ENCODE measurements at places on chromosomes 16 and 17.
A peak's percentile ranks its signal among the peaks of the same experiment; 100 is the strongest.

DNA sequence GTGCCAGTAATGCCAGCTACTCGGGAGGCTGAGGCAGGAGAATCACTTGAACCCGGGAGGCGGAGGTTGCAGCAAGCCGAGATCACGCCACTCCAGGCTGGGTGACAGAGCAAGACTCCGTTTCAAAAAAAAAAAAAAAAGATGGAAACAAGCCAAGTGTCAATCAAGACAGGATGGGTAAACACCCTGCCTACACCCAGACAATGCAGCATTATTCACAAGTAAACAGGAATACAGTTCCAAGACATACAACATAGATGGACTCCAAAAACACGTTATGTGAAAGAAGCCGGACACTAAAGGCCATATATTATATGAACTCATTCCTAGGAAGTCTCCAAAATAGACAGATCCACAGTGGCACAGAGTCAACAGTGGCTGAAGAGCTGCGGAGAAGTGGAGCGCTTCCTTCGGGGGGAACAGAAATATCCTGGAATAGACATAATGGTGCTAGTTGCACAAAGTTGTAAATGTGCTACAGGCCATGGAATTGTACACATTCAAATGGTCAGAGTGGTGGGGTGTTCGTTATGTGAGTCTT is 33.9 kb downstream of the ANKRD11 start:
- DNase-seq: no peak

GRCh38 chr17:64223283-64223682 is 39.8 kb downstream of the TEX2 start:
- DNase-seq: no peak

DNA sequence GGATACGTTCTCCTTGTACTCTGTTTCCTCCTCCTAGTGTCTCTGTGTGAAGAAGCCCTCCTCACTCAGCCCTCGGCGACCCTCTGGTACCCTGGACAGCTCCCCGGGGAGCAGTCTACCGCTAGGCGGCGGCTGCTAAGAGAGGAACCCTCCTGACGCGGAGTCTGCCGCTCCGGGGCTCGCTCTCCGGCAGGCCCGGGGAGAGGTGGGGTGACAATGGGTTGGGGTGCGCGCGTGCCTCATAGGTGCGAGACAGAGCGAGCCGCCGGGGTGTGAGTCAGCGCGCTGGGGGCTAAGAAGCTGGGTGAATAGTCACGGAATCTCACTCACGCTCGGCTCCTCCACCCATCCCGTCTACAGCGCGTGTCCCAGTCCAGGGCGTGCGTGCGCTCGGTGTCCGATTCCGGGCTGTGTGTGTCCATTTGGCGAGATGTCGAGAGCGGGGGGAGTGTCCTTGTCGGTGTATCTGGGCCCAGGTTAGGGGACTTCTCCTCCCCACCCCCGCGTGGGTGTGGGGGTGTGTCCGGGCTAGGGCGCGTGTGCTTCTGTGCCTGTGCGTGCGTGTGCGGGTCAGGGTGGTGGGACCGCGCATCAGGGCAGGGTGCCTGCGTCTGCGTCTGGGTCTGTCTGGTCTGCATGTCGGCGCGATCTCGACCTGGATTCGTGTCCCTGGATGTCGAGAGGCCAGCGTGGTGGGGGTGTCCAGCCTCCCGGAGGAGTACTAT is 577 bp upstream of the HS3ST2 start:
- peak; percentile 88 for DNase-seq

- no peak for DNase-seq
Measured at GRCh38 chr16:86414991-86415740, 95.2 kb upstream of the FOXF1 start.

DNA sequence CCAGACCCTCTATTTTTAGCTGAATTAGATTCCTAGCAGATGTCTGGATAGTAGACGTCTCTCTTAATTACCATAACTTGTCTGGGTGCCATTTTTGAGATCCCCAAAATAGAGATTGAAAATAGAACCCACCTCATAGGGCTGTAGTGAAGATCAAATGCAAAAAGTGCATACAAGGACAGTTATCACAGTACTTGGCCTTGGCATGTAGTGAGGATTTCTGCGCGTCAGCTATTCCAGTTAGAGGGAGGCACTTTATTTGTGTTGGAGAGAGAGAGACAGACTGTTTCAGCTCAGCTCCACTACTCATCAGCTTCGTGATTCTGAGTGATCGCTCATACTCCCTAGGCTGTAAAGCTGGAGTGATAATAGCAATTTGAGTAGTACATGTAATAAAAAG is 59.6 kb upstream of the CDH13 start:
- no peak for DNase-seq

GRCh38 chr16:27445502-27446175 is 43.7 kb downstream of the IL21R start:
- DNase-seq: no peak

DNA sequence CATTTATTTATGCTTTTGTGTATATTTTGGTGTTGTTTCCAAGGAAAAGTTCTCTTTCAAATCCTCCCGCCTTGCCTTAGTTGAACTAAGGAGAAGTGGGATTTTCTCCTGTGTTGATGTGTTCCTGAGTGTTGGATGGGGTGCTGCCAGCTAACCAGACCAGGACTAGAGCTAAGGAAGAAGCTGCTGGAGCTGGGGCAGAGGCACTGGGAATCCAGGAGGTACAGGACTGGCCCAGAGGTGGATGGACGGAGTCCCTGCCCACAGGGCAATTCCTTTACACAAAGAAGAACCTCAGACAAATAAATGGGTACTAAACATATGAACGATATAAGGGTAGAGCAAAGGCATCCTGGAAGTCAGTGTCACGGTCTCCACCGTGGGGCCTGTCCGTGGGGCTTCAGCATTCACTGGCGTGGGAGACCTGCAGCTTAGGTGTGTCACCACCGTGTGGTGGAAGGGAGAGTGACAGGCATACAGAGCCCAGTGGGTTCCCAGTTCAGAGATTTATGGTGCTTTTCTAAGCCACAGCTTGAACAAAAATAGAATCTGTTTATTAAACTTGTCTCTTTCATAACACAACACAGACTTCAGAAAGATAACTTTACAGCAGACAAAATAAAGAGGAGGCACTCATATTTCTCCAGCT is 270.7 kb downstream of the NTN1 start:
- peak; percentile 33 for DNase-seq

GRCh38 chr16:29726845-29727377 is 18.9 kb downstream of the C16orf54 start:
- no peak for DNase-seq

- DNase-seq: no peak
Measured at GRCh38 chr17:81340607-81341515, 45.8 kb upstream of the SLC38A10 start.

- DNase-seq: no peak
Measured at GRCh38 chr17:20966870-20967269, 75.9 kb downstream of the USP22 start.

- no peak for DNase-seq
Measured at GRCh38 chr16:19127674-19128131, 13.9 kb downstream of the ITPRIPL2 start.

- DNase-seq: no peak
Measured at GRCh38 chr16:84726669-84727467, 27.1 kb downstream of the USP10 start.

GRCh38 chr16:74626741-74627416 is 20.0 kb upstream of the GLG1 start:
- DNase-seq: no peak

DNA sequence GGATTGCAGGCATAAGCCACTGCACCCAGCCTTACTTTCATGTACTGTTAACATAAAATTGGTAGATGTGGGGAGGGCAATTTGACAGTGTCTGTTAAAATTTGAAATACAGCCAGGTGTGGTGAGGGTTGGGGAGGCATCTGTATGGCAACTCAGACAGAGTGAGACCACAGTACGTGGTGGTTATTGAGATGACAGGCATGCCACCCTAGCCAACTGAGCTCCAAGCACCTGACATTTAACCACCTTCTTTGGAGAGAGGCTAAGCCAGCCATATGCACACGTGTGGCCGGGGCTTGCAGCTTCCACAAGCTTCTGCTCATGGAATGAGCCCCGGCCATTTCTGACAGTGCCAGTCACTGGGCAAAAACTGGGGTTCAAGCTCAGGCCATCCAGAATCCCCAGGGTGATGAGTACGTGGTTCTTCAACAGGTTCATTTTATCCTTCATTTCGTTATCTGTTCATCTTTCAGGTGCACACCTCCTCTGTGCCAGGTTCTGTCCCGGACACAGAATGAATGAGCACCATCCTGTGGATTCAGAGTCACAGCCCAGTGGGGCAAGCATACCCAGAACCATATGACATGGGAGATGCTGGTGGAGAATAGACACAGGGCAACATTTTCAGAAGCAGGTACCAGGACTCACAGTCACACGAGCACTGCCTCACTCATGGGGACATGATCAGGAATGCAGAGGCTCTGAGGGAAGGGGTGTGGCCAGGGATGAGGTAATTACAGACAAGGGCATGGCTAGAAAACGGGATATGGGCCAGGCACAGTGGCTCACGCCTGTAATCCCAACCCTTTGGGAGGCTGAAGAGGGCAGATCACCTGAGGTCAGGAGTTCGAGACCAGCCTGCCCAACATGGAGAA is 36.2 kb downstream of the C16orf82 start:
- DNase-seq: no peak

DNA sequence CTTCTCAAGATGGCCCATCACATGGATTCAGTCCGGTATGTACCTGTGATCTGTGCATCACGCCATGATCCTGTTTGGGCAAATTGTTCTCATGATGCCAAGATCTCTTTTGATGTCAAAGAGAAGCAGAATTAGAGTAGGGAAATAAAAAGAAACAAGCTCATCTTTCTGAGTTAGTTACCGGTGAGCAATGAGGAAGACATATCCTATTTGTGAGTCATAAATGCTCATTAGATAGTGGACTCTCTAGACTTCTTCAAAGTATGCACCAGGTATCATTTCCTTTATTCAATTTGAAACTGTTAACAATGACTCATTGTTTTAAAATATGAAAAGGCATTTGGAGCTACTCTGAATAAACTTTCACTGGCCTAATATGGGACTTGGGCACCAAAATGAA is 8.0 kb upstream of the KRTAP4-12 start:
- no peak for DNase-seq

- DNase-seq: no peak
Measured at GRCh38 chr17:17526369-17526768, 30.2 kb upstream of the RASD1 start.

- no peak for DNase-seq
Measured at GRCh38 chr16:1200014-1200627, 24.9 kb downstream of the TPSG1 start.

GRCh38 chr16:47928008-47928407 is 227.8 kb downstream of the ABCC12 start:
- DNase-seq: no peak

DNA sequence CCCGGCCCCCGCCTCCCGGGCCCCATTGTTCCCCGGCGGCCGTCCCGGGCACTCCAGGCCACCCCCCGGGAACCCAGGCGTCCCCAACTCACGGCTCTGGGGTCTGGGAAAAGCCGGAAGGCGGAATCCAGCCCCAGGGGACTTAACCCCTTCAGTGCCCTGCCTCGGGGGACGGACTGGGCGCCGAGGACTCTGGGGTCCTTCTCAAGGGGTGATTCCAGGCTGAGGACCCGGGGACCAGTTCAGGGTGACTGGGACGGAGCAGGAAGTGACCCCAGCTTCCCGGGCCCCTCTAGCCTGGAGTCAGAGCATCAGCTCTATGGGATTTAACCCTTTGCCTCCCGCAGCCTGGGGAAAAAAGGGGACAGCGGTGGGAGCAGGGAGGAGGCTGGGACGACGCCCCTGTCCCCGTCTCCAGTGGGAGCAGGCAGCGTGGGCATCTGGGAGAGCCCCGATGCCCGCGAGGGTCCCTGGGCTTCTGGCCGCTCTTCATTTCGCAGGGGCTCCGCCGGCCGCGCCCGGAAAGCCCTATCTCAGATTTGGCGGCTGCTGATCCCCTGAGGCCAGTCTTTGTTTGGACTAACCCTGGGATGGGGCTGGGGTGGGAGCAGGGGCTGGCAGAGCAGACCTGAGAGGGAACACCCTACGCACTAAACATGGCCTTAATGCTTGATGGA is at the start of gene ZNF629:
Gene ZNF629 (minus strand): TSS at position 270 of the 677 bp plus-strand sequence. CDS start 2,723 bp downstream, outside the sequence.
- peak; percentile 79 for DNase-seq

- no peak for DNase-seq
Measured at GRCh38 chr16:79895917-79896203, 295.3 kb upstream of the MAF start.

DNA sequence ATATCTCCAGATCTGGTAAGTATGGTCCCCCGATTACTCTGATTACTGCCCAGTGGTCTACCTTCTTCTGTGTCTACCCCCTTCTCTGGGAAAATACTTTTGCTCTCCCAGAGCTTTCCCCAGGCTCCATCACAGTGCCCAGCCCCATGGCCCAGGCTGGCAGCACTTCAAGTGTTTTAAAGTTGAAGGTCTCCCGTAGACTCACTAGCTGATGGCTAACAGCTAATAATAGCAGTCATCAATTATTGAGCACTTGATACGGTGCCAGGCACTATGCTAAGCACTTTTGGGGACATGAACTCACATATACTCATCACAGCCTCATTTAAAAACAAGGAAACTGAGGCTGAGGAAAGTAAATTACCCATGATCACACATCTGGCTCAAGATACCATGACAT is 33.4 kb downstream of the DCUN1D3 start:
- DNase-seq: no peak

- DNase-seq: no peak
Measured at GRCh38 chr17:56830726-56831368, 2.9 kb downstream of the C17orf67 start.

DNA sequence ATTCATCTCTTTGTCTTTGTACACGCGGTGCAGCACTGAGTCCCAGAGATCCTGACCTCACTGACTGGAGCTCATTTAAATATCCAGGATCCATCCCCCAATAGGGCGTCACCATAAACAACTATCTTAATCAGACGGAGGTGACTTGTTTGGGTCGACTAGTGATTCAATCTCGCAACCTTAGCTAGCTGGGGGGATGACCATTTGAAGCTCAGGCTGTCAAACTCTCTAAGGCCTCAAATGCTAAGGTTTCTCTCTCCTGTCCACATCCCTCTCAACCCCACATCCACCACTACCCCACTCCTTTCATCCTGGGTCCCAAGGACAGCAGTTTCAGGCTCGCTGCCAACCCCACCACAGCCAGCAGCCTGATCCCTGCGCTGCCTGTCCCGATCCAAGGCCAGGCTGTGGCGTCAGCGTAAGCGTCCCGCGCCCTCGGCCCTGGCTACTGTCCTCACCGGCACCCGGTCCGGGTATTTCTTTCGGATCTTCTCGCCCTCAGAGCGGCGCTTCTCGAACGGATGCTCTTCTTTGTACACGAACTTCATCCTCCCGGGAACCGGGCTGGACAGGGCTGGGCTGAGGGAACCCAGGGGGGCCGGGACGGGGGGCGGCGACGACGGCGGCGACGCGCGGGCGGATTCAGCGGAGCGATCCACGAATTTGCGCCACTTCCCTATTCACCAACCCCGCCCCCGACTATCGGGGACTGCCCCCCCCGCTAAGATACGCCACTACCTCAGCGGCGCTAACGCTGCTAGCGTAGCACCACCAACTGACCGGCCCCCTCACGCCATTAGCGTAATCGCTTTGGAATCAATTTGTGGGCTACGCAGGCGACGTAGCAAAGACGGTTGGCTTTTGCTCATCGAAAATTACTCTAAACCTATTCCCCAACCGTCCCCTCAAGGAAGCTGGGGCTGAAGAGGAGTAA is at the start of gene GABARAP:
Gene GABARAP (minus strand): TSS at position 667 of the 934 bp plus-strand sequence. CDS start 119 bp downstream, at position 548.
- peak; percentile 98 for DNase-seq

GRCh38 chr16:83958137-83958845 is 5.3 kb downstream of the OSGIN1 start:
- DNase-seq: no peak

- DNase-seq: no peak
Measured at GRCh38 chr17:58195518-58196123, 3.1 kb downstream of the EPX start.

GRCh38 chr17:50686494-50687199 is 21.1 kb downstream of the ANKRD40 start:
- DNase-seq: no peak
